ENCODE measurements at places on chromosomes 5 and 9.
A peak's percentile ranks its signal among the peaks of the same experiment; 100 is the strongest.

DNA sequence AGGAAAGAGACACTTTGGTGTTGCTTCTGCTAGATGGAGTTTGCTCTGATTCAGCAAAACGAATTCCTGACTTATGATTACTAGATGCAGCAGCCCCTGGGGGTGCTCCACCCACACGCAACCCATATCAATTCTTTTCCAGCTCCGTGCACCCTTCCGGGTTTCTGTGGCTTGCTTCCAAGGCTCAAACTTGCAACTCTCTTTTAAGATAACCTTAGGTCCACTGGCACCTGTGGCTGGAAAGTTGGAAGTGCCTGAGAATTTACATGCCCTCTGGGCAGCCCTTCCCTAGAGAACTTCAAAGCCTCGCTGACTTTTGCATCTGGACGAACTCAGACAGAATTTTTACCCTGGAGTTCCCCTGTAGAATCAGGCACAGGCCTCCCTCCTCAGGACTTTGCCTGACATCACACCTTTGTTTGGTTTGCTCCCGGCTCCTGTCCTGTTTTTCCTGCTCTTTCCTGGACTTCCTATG lies 224.9 kb downstream of the SNX18 start:
- DNase-seq, result no peak

DNA sequence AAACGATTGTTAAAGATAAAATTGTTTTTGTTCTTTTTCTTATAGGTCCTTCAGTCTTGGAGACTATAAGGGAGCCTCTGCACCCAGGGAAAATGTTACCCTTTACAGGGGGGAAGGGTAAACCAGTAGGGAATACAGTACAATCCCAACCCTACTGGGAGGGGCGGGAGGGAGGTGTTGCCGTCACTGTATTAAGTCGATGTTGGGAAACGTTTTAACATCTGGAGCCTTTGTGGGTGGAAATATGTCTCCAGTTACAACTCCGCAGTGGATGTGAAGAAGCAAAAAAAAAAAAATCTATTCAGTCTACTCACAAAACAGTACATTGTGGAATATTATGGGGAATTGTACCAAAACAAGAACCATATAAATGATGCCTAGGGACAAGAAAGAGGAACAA lies 47.2 kb upstream of the FCHO2 start:
- no peak for DNase-seq

DNA sequence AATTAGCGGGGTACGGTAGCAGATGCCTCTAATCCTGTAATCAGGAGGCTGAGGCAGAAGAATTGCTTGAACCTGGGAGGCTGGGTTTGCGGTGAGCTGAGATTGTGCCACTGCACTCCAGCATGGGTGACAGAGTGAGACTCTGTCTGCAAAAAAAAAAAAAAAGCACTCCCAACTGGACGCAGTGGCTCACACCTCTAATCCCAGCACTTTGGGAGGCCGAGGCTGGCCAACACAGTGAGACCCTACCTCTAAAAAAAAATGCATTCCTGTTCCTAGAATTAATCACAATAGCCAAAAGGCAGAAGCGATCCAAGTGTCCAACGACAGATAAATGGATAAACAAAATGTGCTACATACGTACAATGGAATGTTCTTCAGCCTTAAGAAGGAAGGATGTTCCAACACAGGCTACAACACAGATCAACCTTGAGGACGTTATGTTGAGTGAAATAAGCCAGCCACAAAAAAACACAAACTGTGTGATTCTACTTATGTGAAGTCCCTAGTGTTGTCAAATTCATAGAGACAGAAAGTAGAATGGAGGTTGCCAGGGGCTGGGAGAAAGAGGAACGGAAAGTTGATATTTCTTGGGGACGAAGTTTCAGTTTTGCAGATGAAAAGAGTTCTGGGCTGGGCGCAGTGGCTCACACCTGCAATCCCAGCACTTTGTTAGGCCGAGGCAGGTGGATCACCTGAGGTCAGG lies 13.8 kb downstream of the FAM78A start:
- peak; percentile 76 for DNase-seq

DNA sequence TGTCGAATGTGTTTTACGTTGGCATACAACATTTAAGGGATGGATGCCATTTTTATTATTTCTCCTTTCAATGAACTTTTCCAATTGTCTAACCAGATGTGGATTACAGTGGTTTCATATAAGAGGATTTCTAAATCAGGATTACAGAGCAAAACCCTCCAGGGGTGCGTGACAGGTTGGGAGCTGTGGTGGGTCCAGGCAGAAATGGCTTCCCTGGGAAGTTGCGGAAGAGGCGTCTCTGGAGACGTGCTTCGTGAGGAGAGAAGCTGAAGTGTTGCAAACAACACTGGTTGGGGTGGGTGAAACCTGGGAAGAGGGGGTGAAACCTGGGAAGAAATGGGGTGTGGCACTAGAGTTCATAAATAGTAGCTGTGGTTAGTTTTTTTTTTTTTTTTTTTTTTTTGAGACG lies 4.5 kb upstream of the RPL26L1 start:
- no peak for DNase-seq

DNA sequence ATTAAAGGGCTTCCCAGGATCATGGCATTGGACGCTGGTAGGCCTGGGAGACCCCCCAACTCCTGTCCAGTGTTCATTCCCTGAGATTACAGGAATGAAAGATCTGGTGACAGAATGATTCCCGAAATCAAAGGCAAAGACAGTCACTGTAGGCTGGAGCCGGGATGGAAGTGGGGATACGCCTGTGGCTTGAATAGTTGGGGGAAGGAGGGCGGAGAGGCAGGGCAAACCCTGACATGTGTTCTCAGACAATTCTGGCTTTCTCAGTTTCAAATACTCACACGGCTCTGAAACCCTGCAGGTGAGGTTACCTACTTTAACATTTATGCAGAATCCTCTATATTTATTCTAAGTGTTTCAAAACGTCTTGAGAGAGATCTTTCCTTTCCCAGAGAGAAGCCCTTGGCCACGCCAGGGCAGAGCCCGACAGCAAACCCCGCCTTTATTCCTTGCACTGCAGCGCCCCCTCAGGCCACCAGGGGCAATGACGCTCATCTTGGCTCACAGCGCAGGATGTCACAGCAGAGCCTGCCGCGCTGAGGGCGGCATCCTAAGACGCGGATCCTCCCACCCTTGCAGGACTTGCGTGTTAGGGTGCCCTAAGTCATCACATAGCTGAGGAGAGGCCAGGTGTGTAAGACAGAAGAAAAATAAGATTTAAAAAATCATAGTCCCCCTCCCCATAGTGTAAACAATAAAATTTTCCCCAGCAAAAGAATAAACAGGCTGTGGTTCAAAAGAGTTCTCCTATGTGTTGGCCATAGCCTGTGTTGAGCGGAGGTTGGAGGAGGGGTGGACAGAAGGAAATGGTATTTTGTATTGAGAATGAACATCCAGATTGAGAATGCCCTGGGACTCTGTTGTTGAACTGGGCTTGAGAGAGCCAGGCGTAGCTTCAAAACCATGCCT lies 284.5 kb downstream of the NTRK2 start:
- DNase-seq, result peak; percentile 18

- peak; percentile 80 for DNase-seq
Observed at GRCh38 chr5:53994148-53994547, 316.2 kb downstream of the ARL15 start.

GRCh38 chr5:125823572-125823971 lies 599.6 kb upstream of the GRAMD2B start:
- no peak for DNase-seq

- no peak for DNase-seq
Observed at GRCh38 chr9:13095056-13095455, 184.4 kb downstream of the MPDZ start.

GRCh38 chr5:157175071-157175612 lies 5.5 kb upstream of the ITK start:
- no peak for DNase-seq

DNA sequence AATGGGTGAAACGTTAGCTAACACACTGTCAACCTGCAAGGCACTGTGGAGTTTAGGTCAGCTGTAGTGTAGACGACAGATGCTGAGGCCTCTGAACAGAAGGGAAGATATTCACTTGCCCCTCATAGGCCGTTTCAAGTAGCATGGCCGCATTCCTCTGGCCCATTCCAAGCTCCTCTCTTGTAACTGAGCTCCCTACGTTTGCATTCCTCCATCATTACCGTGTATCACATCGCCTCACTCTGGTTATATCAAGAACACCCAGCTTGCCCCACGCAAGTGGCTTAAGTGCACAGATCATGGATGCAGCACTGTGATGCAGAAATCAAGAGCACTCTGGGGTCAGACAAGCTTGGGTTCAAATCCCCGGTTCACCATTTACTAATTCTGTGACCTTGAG lies 43.3 kb downstream of the PRELID2 start:
- DNase-seq, result no peak

DNA sequence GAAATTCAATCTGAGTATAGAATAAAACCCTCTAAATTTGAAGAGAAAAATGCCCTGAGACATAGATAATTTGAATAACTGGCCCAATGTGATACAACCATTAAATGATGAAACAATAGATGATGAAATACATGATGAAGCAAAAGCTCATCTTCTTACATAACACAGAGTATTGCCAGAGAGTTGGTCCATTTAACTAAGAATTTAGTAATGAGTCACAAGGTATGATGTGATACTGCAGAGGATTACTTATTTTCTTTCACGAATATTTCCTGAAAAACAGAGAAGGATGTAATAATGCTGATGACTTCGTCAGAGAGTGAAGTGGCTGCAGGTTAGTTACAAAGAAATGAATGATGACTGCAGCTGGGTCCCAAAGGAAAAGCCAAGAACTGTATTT lies 379.3 kb downstream of the CDH12 start:
- DNase-seq, result peak; percentile 13

- no peak for DNase-seq
Observed at GRCh38 chr5:130110328-130110727, 206.1 kb downstream of the CHSY3 start.

DNA sequence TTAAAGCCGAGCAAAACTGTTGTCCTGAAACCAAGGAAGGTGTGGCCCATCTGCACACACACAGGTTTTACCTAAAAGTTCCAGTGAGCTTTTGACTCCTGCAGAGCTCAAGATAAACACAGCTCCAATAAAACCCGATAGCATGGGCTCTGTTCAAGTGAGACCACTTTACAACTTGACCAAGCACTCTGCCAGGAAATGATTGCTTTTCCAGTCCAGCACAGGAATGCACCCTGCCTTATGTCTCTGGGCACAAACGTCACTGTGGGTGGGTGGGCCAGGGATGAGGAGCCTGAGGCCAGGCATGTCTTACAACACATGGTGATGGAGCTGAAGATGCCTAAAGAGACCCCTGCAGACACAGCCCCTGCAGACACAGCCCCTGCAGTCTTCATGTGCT lies 115.3 kb downstream of the ROR2 start:
- DNase-seq, result no peak

DNA sequence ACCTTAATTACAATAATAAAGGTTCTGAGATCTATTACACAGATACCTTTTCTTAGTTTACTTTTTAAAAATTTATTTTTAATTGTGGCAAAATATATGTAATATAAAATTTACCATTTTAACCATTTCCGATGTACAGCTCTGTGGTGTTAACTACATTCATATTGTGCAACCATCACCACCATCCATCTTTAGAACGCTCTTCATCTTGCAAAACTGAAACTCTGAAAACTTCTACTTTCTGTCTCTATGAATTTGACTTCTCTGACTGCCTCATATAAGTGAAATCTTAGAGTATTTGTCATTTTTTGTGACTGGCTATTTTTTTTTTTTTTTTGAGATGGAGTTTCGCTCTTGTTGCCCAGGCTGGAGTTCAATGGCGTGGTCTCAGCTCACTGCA lies 26.8 kb downstream of the WWC1 start:
- peak; percentile 63 for DNase-seq

GRCh38 chr5:152723482-152723881 lies 318.4 kb upstream of the NMUR2 start:
- no peak for DNase-seq

DNA sequence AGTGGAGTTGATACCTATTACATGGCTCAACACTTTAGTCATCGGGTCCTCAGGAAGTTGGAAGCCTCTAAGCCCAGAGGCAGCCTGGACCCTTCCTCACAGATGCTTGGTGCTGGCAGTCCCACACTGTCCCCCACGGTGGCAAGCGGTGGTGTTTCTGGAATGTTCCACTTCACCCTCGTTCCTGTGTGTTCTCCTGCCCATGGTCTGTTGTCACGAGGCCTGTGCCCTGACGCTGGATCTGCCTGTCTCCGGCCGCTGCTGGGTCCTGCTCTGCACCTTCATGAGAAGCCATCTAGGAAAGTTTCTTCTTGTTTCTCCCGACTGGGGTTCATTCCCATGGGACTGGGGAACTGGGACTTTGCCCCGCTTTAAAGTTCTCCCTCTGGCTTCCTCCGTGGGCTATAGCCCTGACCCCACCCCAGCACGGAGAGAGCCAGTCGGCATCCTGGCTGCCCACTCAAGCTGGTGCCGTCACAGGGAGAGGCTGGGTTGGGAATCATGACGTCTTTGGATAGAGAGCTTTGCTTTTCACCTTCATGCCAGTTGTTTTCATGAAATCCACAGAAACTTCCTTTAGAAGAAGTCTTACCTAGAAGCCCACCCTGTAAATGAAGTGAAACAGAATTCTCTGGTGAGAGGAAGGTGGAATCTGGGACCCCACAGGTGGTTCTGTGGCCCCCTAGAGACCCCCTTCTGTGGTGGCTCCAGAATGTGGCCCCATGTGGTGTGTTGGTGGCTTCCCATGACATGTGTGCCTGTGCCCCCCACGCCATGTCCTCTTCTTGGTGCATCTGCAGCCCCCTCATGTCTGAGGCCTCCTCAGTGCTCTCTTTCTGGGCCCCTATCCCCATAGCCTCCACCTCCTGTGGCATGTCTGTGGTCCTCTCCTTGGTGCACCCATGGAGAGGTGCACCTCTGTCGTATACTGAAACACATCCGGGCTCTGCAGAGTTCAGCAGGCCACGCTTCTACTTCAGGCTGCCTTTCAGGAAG lies 43.8 kb downstream of the TRIP13 start:
- DNase-seq, result no peak

- DNase-seq, result no peak
Observed at GRCh38 chr5:92402956-92403702, 1020.0 kb upstream of the ARRDC3 start.

DNA sequence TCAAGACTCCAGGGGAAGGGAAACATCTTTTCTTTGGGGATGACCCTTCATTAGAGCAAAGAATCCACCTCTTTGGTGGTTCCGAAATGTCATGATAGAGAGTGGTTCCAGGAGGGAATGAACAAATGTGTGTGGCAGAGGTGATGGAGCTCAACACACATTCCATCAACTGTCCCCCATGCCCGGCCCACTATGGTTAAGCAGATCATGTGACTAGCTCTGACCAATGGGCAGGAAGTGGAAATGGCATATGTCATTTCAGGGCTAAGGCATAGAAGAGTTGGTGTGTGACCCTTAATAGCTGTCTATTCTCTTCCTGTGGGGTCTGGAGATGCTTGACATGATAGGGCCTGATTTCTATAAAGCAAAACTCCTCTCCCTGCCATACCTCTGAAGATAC lies 194.6 kb downstream of the GAS1 start:
- no peak for DNase-seq

DNA sequence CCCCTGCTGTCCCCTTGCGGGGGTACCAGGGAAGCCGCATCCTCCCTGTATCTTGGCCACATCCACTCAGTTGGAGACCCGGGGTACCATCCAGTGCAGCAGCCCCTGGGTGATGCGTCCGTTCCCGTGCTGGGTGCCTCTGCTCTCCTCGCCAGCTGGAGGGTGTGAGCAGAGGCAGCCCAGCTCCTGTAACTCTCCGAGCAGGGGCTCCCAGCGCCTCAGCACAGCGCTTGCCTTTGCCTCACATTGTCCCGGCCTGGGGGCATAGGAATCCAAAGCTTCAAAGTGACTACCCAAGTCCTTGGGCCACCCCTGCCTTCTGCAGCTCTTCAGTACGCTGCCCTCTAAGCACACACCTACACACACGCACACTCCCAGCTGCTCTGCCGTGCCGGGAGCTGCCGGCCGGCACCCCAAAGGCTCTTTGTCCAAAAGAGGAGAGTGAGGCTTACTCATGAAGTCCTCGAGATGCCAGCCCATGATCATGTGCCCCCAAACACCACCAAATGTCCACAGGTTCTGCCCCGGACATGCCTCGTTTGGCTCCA lies 733 bp downstream of the ANGPTL2 start:
- no peak for DNase-seq
